ENCODE measurements at places on chromosomes 6 and 20.

DNA sequence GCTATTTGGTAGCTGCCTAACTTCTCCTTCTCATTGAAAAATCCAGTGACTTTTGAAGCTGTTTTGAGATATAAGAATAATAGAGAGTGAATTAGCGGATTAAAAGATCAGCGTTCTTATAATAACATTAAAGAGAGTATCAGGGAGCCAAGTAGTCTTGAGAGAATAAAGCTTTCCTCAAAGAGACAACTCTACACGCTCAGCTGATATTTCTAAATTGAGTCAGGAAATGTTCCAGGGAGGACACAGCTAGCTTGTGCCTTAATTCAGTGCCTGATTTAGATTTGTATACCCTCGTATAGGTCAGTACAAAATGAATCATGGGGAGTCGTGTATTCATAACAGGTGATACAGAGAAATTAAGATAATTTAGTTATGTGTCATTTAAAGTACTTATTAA is 75.1 kb upstream of the QKI start:
- DNase-seq = no peak

- DNase-seq = no peak
These were observed 228.2 kb downstream of the LY86 start for GRCh38 chr6:6816716-6817115.

DNA sequence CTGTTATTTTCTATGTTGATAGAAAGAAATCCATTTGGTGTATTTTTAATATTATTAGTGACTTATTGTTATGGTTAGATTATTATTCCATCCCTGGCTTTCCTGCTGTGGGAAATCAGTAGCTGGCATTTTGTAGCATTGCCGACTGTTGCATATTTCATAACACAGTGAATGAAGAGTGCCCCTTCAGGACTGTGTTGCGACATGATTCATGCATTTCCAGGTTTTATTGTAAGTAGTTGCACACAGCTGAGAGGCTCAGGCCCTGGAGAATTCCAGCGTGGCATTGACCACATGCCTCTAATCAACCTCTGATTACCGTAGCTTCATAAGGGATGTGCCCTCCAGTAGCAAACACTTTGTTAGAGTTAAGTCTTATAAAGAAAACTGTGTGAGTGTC is 263.9 kb downstream of the FARS2 start:
- DNase-seq = no peak

- no peak for DNase-seq
These were observed 99.0 kb downstream of the TBX18 start for GRCh38 chr6:84665401-84665800.

DNA sequence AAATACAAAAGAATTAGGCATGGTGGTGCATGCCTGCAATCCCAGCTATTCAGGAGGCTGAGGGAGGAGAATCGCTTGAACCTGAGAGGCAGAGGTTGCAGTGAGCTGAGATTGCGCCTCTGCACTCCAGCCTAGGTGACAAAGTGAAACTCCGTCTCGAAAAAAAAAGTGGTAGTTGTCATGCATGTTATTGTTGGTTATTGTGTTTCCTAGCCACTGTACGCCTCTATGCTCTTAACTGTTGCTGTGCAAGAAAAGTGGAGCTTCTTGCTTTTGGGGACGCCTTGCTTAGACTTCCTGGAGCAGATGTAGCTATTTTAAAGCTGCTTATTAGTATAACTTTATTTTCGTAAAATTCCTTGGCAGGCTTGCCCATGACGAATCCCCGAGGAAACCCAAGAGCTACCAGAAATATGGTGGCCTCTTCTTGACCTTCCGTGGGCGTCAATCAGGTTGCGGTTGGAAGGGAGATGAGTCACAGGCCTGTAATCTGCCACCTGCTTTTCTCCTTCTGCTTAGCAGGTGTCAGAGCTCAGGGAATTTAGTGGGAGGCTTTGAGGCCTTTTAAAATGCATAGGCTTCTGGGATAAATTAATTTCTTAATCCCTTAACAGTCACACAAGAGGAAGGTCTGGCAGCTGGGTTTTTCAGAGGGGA is 17.3 kb downstream of the GABRR2 start:
- no peak for DNase-seq

- DNase-seq = no peak
These were observed 48.7 kb downstream of the TSHZ2 start for GRCh38 chr20:53020834-53021233.
